ENCODE measurements at places on chromosomes 16 and 17. TPM values are rescaled to one million over a fixed set of nuclear protein-coding genes. Genes with fewer than 3 reads are reported as not detected.

GGT6 gene
- 0.26 TPM for total RNA-seq

SOX15 gene
- total RNA-seq: 0.28 TPM

MYCBPAP gene
- total RNA-seq: 2.4 TPM

HEATR9 gene
- 0.21 TPM for total RNA-seq

KRT39 gene
- not detected for total RNA-seq

FMNL1 gene
- total RNA-seq: 99.2 TPM

CCDC40 gene
- total RNA-seq: not detected

CCDC200 gene
- not detected for total RNA-seq

DNA sequence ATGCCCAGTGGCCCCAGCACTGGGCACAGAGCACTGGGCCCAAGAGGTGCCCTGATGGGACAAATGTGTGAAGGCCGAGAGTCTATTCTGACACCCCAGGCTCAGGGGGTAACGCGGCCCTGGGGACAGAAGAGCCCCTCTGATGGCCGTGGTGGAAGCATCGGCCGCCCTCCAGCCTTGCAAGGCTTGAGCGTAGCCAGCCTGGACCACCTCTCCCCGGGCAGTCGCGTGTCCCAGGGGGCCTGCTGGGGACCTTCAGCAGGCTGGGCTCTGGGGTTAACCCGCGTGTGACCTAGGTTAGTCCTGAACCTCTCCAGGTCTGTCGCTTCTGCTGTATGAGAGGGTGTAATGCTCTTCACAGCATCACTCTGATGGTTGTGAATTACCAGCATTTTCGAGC, 40.8 kb downstream of the NOS2 start:
- no peak for DNase-seq
- H3K4me1 ChIP-seq: no peaks in the 10 kb centered on the region
- no peaks in the 10 kb centered on the region for H3K27me3 ChIP-seq
- H3K4me3 ChIP-seq: no peak overlapping the region

DNA sequence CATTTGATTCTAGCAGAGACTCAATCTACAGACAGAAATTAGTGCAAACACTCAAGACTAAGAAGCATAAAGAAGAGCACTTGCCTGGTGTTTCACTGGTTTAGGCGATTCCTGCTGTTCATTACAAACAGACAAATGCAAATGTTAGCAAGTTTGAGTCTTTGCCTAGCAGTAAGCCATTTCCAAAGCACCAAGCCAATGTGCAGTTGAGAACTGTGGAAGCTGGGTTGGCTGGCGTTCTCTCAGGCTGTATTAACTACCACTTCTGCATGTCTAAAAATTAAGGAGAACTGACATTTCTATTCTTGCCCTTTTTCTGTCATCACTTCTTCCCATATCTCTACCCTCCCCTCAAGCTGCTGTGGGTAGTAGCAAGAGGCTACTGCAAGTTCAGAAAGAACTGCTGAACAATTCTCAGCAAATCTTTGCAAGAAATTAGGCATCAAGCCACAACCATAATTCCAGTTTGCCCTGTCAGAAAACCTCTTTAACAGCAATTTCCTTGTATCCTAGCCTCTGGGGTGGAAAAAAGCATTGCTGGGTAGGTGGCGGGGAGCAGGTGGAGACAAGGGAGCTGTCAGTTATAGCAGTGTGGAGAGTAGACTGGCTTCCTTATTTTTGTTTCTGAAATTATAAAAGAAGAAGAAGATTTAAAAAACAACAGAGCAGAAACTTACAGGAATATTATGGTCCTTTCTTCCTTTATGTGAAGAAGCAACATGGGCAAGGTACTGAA, 53.8 kb downstream of the MYH10 start:
- peaks cover 8% of the 10 kb centered on the region for H3K4me1 ChIP-seq
- DNase-seq: no peak
- no peaks in the 10 kb centered on the region for H3K36me3 ChIP-seq
- H3K27ac ChIP-seq: no peak overlapping the region
- H3K4me3 ChIP-seq: no peak overlapping the region

DNA sequence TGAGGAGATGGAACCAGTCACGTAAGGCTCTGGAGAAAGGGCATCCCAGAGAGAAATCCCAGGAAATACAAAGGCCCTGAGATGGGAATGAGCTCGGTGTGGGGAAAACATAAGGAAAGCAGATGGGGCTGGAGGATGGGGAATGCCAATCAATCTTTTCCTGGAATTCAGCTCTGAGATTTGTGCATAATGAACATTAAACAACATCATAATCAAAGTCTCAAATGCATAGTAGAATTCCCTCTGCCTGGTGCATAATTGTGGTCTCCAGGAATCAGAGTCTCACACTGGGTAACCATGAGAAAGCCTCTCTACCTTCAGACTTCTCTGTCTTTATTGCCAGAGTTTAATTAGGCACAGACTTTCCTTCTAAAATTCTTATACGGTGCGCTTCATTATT, 30.8 kb downstream of the OTOA start:
- no peak for DNase-seq
- no peaks in the 10 kb centered on the region for H3K36me3 ChIP-seq
- H3K27ac ChIP-seq: no peak overlapping the region

- no peaks in the 10 kb centered on the region for H3K27me3 ChIP-seq
- H3K4me3 ChIP-seq: no peak overlapping the region
- no peak for DNase-seq
- H3K36me3 ChIP-seq: peaks cover 24% of the 10 kb centered on the region
These were observed 7.2 kb downstream of the VPS4A start for GRCh38 chr16:69318177-69318910.

DNA sequence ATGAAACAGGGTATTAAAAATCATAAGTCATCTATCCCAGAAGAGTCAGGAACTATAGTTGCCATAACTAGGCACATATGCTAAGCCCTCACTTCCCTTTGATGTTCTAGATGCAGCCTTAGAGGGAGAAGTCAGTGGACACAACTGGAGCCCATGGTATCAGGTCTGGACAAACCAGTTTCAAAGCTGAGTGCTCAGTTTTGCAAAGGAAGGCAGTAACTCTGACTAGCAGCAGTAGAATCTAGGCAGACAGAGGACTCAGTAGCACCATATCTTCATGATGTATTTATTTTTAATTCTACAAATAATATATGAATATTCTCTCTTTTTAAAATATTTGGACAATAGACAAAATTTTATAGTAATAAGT, 11.7 kb upstream of the FAM20A start:
- no peaks in the 10 kb centered on the region for H3K27me3 ChIP-seq
- no peaks in the 10 kb centered on the region for H3K4me1 ChIP-seq
- H3K27ac ChIP-seq: no peak overlapping the region
- H3K4me3 ChIP-seq: no peak overlapping the region

GRCh38 chr16:59210955-59211541, 476.9 kb upstream of the GOT2 start:
- H3K4me3 ChIP-seq: no peak overlapping the region
- DNase-seq: no peak
- no peaks in the 10 kb centered on the region for H3K36me3 ChIP-seq
- H3K27ac ChIP-seq: no peak overlapping the region

DNA sequence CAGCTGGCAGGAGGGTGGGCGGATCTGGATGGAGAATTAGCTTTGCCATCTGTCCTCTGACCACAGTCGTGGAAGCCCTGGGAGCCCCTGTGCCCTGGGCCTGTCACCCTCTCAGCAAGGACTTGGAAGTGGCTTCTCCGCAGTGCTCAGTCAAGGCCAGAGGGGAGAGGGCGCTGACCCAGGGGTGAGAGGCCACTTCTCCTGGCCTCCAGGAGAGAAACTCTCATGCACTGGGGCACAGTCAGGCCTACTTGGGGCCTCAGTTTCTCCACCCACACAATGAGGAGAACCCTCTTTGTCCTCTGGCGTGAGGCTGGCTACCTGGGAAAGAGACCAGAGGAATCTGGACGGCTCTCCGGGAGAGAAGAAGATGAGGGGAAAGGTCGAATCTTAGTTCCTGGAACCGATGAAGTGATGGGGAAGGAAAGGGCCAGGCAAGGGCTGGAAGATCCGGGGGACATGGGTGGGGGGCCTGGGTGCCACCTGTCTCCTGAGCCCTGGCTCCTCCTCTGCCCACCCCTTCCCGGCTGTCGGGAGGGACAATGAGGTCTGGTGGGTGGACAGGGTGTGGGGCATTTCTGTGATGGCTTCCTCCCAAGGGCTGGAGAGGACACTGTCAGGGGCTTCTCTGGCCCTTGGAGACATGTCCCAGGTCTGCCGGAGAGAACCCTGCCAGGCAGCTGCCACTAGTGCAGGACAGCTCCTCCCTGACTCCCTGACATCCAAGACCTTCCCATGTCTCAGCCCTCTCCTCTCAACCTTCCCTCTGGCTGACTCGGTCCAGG, 9.0 kb upstream of the ARHGAP27 start:
- no peak overlapping the region for H3K4me3 ChIP-seq
- H3K36me3 ChIP-seq: no peaks in the 10 kb centered on the region
- peaks cover 18% of the 10 kb centered on the region for H3K4me1 ChIP-seq

DNA sequence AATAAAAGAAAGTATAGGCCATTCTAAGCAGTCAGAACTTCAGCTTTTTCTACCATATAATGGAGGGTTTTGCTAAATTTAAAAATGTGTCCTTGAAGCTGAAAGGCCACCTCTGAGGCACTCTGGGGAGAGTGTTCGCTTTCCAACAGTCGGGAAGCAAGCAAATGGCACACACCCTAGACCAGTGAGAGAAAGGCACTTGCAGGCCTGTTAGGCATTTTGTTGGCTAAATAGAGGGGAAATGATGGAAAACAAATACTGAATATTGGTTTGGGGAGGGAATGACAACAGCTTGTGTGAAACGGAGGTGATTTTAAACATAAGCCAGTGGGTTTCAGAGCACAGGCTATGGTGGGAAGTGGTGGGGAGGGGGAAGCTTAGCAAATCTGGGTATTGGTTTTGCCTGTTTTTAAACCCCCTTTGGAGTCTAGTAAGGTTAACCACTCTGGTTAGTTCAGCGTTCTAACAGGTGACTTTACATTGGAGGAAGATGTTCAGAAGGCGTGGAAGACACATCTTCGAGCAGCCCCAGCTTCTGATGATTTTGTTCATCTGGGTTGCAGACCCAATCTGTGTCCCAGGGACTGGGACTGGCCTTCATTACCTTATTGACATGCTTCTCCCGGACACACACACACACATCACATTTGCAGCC, 90.5 kb downstream of the PRKCA start:
- no peaks in the 10 kb centered on the region for H3K4me1 ChIP-seq
- no peak for DNase-seq
- H3K27me3 ChIP-seq: no peaks in the 10 kb centered on the region
- H3K36me3 ChIP-seq: no peaks in the 10 kb centered on the region
- no peak overlapping the region for H3K27ac ChIP-seq

DNA sequence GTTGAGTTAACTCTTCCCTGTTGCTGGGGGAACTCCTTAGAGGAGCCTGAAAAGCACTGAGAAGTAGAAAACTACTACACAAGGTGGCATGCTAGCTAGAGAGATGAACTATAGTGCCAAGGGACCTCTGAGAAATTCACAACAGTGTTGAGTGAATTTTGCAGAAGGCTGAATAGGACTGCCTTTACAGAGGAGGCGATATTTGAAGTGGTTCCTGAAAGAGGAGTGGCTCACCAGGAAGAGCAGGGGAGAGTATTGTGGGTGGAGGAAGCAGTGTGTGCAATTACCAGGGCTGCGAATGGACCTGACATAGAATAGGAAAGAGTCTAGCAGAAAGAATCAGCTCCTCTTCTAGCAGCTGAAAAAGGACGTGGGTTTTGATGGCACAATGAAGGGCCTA, 66.4 kb downstream of the CDK5R1 start:
- DNase-seq: no peak
- no peaks in the 10 kb centered on the region for H3K27me3 ChIP-seq
- no peaks in the 10 kb centered on the region for H3K36me3 ChIP-seq
- H3K4me3 ChIP-seq: no peak overlapping the region
- H3K27ac ChIP-seq: no peak overlapping the region

- H3K36me3 ChIP-seq: no peaks in the 10 kb centered on the region
- peaks cover 10% of the 10 kb centered on the region for H3K27me3 ChIP-seq
- no peak overlapping the region for H3K4me3 ChIP-seq
These were observed 2.2 kb upstream of the MPG start for GRCh38 chr16:75580-76501.

DNA sequence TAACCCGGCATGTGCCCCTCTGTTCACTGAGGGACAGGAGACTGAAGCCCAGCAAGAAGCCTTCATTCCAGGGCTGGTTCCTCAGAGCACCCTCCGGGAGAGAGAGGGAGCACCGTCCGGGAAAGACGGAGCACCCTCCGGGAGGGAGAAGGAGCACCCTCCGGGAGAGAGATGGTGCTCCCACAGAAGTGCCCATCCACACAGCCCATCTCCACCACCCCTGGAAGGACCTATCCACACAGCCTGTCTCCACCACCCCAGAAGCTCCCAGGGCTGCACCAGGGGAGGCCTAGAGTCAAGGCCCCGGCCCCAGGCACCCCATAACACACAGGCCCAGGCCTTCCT, 88.6 kb downstream of the ABR start:
- peaks cover 38% of the 10 kb centered on the region for H3K36me3 ChIP-seq
- H3K4me1 ChIP-seq: no peaks in the 10 kb centered on the region
- no peak for DNase-seq
- H3K27ac ChIP-seq: no peak overlapping the region
- no peaks in the 10 kb centered on the region for H3K27me3 ChIP-seq
